ENCODE measurements at places on chromosomes 13 and 19. TPM values are rescaled to one million over a fixed set of nuclear protein-coding genes. Genes with fewer than 3 reads are reported as not detected.

- DNase-seq: no peak
Observed at GRCh38 chr13:111527614-111528229, 207.3 kb downstream of the TEX29 start.

CCDC70 gene
- total RNA-seq: not detected

- DNase-seq: no peak
Observed at GRCh38 chr13:41317243-41317642, 6.2 kb downstream of the NAA16 start.

MRPL34 gene
- 32.2 TPM for total RNA-seq

- peak; percentile 34 for DNase-seq
Observed at GRCh38 chr13:22828081-22828480, 352.7 kb upstream of the SGCG start.

DNA sequence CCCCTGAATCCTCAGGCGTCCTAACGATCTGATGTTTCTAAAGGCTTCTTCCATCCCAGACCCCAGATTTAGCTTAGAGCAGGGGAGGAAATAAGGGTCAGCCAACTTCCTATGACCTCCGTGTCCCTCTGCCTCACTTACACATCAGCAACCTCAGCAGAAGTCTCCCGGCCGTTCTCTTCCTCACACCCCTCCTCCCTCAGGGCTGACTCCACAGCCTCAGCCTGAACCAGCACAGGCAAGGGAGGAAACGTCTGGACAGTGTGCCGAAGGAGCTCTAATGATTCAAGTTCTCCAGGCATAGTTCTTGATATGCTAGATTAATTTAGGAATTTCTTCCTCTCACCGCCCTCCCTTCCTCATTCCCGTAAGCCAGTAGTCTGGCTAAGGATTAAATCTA is 121.4 kb downstream of the NUFIP1 start:
- no peak for DNase-seq

PTH2 gene
- total RNA-seq: not detected

DNA sequence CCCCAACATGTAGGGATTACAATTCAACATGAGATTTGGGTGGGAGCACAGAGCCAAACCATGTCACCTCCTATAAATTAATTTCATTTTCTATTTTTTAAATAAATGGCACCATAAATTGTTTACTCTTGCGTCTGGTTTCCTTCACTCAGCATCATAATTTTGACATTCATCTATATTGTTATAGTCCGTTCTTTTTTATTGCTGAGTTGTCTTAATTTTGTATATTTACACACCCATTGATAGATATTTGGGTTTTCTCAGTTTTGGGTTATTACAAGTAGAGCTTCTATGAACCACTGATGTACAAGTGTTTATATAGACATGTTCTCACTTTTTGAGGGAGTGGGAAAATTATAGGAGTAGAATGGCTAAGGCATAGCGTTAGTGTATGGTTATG is 445.4 kb downstream of the MYO16 start:
- no peak for DNase-seq

GRCh38 chr13:102042746-102043145 is 359.1 kb downstream of the FGF14 start:
- no peak for DNase-seq

DNA sequence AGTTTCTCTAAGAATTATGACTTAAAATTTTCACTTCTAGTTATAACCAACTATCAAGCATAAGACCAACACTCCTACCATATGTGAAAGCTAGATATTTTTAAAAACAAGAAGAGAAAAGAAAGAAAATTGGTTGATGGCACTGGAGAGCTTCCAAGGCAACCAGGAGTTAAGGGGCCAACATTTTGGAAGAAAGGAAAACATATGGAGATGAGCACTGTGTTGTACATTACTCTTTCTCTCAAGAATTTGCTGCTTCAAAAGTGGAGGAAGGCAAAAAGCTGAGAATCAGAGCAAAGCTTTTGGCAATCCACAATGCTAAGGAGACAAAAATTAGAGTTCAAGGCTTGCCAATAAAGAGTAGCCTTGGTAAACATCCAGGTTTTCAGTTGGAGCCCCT is 446.2 kb downstream of the ITGBL1 start:
- no peak for DNase-seq

Data from fibroblast of villous mesenchyme (primary cell).